ENCODE measurements at places on chromosomes 1 and 21.

DNA sequence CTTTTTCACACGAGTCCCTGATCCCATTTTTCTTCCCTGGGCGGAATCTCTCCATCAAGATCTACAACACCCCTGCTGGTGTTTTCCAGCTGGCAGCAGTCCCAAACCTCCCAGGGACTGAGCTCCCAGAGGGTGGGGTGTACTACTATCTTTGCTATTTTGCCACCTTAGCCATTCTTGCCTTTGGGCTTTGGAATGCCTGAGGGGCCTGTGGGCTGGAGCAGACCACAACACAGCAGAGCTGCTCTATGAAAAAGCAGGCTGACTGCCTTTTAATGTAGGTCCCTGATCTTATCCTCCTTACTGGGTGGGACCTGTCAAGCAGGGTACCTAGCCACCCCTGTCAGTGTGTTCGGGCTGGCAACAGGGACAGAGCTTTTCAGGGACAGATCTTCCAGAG, 91.9 kb downstream of the KCNT2 start:
- DNase-seq = no peak

DNA sequence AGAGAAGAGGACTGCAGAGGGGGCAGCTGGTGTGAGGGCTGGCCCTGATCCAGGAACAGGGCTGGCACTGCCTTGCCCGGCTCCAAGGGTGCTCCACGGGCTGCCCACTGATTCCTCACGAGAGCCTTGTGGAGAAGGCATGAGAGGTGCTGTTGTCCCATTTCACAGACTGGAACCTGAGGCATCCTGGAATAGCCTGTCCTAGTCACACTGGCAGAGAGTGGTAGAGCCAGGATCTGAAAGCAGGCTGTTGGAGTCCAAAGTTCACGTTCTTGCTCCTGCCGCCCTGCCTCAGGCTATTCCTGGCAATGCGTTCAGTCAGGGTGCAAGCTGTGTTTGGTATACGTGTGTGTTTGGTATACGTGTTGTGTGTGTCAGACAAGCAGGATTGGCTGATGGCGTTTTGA, 1.8 kb downstream of the RER1 start:
- no peak for DNase-seq

GRCh38 chr1:65279070-65279779, 30.1 kb upstream of the DNAJC6 start:
- no peak for DNase-seq

DNA sequence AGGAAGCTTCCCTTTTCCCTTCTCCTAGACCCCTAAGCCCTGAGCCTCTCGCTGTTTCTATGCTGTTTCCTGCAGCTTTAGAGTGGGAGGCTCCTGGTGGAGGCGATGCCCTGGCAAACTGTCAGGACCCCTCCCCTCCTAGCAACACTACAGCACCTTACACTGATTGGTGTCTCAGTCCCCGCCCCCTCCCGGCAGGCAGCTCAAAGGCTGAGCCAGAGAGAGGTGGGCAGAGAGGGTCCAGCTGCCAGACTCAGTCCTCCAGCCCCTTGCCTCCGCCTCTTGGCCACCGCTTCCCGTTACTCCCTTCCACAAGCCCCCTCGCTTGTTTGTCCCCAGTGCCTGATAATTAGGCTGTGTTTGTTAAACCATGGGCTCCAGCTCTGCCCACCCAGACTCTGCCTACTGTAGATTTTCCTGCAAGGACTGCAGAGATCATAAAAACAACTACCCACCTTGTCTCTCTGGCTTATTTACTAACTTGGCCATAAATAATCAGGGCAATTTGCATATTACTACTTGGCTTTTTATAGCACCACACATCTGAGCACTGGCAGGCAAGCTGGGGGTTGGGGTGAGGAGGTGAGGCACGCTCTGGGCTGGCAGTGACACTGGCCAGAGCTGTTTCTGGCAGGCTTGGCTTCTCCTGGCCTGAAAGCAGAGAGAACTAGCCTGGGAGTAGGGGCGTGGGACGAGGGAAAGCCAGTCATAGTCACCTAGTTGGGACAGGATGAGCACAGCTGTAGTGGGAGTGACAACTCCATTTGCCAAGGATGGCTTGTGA, 107.5 kb downstream of the CSMD2 start:
- no peak for DNase-seq

DNA sequence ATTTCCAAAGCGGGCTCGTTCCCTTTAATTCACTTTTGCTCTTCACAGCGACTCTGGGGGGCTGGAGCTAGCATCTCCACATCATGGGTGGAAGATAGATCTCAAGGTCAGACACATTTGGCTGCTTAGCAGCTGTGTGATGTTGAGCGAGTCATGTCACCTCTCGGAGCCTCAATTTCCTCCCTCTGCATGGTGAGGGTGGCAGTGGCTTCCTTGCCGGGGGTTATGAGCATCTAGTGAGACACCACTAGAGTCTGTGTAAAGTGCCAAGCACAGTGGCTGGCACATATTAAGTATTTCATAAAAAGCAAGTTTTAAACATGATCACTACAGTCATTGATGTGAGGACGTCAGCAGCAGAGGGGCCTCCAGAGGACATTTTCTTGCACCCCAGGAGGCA, 16.9 kb upstream of the ECE1 start:
- DNase-seq = no peak

- no peak for DNase-seq
These were observed 103.8 kb downstream of the DMRTB1 start for GRCh38 chr1:53562981-53563379.

DNA sequence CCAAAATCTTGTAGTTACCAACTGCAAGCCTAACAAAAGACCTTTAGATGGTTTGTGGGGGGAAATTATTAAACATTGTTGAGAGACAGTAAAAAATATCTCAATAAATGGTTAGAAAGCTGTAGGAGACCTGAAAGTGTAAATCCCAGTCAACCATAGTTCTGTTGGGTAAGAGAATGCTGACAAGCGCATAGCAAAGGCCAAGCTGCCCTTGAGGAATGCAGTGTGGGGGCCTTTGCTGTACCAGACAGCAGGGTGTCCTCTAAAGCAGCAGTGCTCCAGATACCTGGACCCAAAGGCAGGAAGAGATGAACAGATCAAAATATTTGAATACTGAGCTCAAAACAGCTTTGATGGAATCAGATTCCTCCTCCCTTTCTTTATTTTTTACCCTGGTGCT, 54.6 kb downstream of the OBSCN start:
- no peak for DNase-seq

DNA sequence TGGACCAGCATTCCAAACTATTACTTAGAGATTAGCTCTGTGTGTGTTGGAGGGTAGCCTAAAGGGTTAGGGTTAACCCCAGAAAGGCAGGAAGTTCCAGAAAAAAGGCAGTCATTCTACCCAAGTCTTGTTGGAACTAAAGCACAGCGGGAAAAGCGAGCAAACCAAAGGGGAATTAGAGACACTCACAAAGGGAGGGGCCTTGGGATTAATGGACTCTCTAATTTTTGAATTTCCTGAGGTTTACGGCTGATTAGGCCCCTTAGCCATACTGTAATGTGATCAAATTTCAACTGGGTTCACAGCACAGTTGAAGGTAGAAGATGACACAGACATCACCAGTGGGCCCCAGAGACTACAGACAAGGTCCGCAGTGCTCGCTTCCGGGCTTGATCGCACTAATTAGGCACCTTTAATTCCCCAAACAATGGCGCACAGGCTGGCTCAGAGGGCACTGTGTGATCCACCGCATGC, 28.3 kb downstream of the CAPZB start:
- no peak for DNase-seq

DNA sequence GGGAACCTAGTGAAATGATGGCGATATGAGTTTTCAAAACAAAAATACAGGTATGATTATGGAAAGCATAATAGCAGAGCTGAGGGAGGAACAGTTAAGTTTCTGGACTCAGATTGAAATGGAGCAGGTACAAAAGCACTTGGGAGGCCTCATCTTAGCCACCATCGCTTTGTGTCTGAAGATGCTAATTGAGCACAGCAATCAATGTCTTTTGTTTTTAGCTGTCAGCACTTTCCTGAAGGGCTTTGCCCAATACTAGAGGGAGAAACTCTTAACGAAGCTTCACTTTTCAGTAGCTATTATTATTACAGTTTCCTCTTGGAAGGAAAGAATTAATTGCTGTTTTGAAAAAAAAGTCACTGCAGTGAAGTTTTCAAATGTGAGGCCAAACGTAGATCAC, 348.7 kb downstream of the RWDD3 start:
- no peak for DNase-seq

DNA sequence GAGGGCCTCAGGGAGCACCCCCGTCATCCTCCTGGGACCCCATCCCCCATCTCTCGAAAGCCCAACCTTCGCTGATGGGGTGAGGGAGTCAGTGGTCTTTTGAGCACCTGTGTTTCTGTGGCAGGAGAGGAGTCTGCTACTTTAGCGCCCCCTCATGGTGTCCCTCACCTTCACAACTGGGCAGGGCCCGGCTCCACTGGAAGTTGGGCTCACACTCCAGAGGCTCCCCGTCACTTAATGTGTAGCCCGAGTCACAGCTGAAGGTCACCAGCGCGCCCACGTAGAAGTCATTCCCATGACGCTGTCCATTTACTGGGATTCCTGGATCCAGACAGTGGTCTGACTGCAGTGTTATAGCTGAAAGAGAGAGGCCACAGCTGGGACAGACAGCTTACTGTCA, 139.5 kb upstream of the HMGB4 start:
- DNase-seq = no peak

GRCh38 chr1:37893673-37894072, 34.3 kb upstream of the MTF1 start:
- DNase-seq = no peak

DNA sequence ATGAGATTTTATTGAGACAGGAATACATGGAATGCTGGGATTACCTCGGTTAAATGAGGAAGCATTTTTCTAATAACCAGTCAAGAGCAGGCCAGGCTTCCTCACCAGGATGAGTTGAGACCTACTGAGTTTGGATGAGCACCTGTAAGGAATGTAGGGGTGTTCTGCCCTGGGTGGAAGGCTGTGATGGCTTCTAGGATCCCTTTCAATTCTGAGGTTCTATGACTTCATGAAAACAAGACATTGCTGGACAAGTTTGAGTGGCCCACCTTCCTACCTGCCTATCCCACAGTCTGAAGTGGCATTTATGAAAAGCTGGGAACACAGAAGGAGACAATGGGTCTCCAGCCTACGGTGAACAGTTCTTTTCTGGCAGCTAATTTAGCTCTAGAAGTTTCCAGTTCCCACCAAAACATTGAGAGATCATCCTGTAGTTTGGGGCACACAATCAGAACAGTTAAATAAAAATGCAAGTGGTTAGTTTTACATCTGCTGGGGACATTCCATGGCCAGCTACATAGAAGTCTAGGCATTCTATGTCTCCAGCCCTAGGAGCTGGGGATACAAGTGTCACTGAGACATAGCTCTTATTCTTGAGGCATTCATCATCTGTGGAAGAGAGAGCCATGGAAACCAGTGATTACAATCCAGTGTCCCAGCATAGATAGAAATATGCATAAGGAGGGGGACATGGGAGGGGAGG, 51.3 kb upstream of the TSPAN2 start:
- no peak for DNase-seq

DNA sequence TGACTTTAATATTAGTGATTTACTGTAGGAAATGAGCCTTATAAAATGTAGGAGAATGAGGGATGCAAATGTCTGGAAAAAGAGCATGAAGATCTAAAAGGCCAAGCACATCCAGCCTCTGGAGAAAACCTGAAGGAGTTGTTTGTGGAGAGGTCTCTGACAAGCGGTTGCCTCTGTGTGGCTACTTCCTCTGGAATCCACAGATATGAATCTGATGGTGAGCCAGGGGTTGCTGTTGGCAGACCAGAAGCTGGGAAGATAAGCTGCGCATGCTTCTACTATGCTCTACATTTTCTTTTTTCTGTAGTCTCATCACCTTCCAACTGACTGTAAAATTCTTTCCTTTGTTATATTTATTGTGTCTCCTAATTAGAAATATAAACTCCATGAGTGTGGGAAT, 248.6 kb downstream of the OLFM3 start:
- DNase-seq = no peak

GRCh38 chr21:16072737-16073136, 343.0 kb downstream of the USP25 start:
- DNase-seq = no peak

DNA sequence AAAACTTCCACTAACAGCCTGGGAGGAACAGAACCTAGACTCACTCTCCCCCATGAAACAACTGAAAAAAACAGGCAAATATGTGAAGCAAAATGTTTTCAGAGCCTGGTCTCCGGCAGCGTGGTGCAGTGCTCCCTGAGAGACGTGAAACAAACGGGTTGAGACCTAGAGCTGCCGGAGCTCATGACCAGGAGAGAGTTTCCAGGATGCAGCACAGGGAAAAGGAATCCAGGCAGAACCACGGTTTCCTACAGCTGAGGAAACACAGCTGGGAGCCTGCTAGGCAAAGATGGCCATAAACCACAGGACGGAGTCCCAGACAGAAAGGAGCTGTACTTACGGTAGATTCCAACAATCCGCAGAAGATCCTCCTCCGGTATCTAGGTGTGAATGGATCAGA, 20.2 kb upstream of the SLC19A1 start:
- DNase-seq = no peak

- no peak for DNase-seq
These were observed 11.5 kb downstream of the TEX46 start for GRCh38 chr1:23004112-23004511.

DNA sequence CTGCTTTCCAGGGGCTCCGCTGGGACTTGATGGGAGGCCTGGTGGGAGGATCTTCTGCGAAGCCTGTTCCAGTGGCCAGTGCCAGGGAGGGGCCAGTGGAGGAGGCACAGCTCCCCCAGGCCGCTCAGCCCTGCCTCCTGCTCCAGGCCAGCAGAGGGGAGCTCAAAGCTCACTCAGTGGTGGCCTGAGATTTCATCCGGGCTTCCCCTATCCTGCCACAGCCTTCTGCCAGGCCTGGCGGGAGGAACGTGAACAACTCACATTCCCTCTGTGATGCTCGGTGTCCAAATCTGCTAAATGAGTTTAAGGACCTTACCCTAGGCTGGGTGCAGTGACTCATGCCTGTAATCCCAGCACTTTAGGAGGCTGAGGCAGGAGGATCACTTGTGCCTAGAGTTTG, 3.3 kb downstream of the CLCNKB start:
- DNase-seq = no peak

GRCh38 chr1:231642618-231643017, 16.0 kb downstream of the DISC1 start:
- no peak for DNase-seq

DNA sequence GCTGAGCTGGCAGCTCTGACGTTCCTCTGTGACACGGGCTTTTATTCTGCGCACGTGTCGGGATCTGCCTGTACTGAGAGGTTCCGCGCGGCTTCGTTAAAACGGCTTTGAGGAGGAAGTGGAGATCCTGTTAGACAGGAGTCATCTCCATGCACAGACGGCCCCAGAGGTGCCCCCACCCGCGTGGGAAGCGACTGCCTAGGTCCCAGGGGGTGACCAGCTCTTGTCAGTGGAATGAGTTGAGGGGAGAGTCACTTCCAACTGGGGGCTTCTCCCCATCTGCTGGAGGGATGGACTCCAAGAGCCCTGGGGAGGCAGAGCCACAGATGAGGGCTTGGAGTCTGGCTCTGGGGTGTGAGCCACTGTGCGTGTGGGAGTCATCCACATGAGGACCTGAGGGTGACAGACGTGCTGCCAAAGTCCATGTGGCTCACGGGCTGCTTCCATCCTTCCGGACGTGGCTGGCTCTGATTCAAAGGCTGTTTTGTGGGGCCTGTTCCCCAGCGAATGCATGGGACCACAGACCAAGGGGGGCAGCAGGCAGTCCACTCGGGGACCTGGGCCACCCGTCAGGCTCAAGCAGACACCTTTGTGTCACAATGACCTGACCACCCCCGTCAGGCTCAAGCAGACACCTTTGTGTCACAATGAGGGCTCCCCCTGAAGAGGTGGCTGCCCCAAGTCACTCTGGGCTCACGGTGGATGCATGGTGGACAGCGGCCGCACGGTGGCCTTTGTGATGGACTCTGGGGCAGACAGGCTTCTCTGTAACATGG, 26.8 kb downstream of the PTTG1IP start:
- DNase-seq = peak; percentile 59

Data from stimulated activated CD8-positive, alpha-beta memory T cell treated with anti-CD3 and anti-CD28 coated beads, Interleukin-4, amount 100 ng/mL, for 48 hours (primary cell).